ENCODE measurements at places on chromosomes 13 and 19. TPM values are rescaled to one million over a fixed set of nuclear protein-coding genes. Genes with fewer than 3 reads are reported as not detected.

Gene ZNF880
- 11.0 TPM for total RNA-seq

DNA sequence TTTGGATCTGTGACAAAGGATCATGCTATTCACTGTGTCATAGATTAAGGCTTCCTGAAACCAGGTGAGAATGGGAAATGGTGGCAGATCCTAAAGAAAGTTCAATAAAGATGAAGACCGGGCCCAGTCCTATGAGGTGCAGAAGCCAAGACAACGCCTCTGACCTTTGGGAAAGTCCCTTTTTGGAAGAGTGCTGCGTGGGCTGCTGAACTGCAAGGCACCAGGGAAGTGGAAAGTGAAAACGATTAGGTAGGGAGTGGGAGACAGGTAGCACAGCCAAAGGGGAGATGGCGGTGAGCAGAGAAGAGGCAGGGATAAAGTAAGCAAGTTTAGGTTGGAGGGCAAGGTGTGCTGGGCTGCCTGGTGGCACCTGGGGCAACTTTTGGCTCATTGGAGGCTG is 16.3 kb downstream of the MBNL2 start:
- DNase-seq, result no peak
- no peaks in the 10 kb centered on the region for H3K27me3 ChIP-seq
- H3K36me3 ChIP-seq, result no peaks in the 10 kb centered on the region
- H3K4me3 ChIP-seq, result no peak overlapping the region

- DNase-seq, result peak; percentile 77
- no peak overlapping the region for H3K4me3 ChIP-seq
- peaks cover 19% of the 10 kb centered on the region for H3K4me1 ChIP-seq
- no peak overlapping the region for H3K27ac ChIP-seq
Observed at GRCh38 chr13:23898101-23898500, 799 bp upstream of the C1QTNF9B start.

DNA sequence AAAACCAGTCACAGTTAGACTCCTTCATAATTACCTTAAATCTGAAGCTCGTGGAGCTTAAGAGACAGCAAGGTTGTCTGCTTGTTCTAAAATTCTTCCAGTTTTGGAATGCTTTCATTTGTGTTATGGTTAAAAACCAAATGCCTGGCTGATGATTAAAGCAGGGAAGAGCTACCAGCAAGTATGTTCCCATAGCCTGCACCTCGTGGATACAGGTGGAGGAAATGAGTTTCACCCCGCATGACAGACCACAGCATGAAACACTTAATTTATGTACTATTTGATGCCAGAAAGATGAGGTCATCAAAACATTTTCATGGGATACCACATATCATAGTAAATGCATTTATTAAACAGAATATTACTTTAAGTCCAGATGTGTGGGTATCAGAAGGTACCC is 416 bp upstream of the DOCK9 start:
- peaks cover 34% of the 10 kb centered on the region for H3K4me1 ChIP-seq
- peak overlapping the region; percentile 82 for H3K27ac ChIP-seq
- peak; percentile 97 for DNase-seq
- peak overlapping the region; percentile 62 for H3K4me3 ChIP-seq
- no peaks in the 10 kb centered on the region for H3K36me3 ChIP-seq
- no peaks in the 10 kb centered on the region for H3K27me3 ChIP-seq

DNA sequence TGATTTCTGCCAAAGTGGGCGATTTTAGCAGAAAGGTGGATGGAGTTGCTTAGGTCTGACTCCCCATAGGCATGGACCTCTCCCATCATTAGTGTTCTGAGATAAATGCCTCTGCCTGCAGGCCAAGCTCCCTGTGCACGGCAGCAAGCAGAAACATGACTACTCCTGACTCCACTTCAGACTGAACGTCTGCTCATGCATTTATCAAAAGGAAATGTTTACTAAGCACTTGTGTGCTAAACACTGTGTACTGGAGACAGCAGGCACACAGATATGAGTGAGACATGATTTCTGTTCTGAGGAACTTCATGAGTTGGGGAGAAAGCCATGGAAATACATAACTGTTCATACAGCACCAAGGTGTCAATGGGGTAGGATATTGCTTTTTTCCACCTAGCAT is 149.6 kb downstream of the MIPEP start:
- no peaks in the 10 kb centered on the region for H3K36me3 ChIP-seq
- H3K4me1 ChIP-seq, result no peaks in the 10 kb centered on the region
- H3K27ac ChIP-seq, result no peak overlapping the region
- DNase-seq, result no peak

- no peak overlapping the region for H3K27ac ChIP-seq
- no peaks in the 10 kb centered on the region for H3K36me3 ChIP-seq
- H3K4me1 ChIP-seq, result peaks cover 7% of the 10 kb centered on the region
- DNase-seq, result no peak
- peaks cover 40% of the 10 kb centered on the region for H3K27me3 ChIP-seq
Observed at GRCh38 chr13:33015791-33016323, 366 bp upstream of the KL start.

GRCh38 chr19:21940684-21941083 is 70.1 kb downstream of the ZNF208 start:
- DNase-seq, result no peak
- H3K27ac ChIP-seq, result no peak overlapping the region
- H3K4me3 ChIP-seq, result no peak overlapping the region
- H3K4me1 ChIP-seq, result no peaks in the 10 kb centered on the region

Gene ZNF625
- total RNA-seq, result 16.1 TPM

DNA sequence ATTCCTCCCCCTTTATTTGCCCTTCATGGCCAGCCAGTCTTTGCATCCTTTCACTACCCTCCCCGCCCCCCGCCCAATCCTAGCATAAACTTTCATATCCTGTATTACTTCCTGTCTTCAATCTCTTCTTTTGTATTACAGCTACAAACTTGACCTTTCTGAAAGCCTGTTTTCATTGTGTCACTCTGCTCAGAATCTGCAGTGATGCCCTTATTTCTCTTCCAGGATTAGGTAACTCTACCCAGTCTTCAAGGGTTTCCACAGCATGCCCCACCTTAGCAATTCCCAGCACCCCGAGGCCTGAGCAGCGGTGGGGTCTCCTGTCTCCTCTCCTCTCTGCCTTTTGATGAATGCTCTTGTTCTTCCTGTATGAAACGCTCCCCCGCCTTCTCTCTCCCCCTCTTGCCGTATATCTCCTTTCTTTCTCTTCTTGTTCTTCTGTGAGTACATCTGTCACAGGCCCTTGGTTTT is 145.6 kb downstream of the SHISA2 start:
- H3K27me3 ChIP-seq, result peaks cover 1% of the 10 kb centered on the region
- H3K4me3 ChIP-seq, result no peak overlapping the region
- no peak overlapping the region for H3K27ac ChIP-seq
- H3K36me3 ChIP-seq, result no peaks in the 10 kb centered on the region
- no peak for DNase-seq
- H3K4me1 ChIP-seq, result no peaks in the 10 kb centered on the region

Gene CGB1
- total RNA-seq, result not detected
